ENCODE measurements at places on chromosomes 4 and X.

DNA sequence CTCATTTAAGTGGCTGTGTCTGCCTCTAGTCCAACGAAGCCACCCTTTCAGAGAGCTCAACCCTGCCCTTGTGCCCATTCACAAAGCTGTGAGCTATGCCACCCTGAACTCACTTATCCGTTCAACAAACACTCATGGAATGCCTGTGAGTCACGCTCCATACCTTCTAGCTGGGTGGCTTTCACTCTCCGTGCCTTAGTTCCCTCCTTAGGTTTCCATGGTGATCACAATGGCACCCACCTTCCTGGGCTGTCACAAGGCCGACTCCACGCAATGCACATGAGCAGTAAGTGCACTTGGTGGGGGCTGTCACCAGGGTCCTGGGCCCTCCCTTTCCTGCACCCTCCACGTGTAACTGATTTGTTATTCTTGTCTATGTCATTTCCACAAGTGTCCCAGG is 37.2 kb upstream of the PPP2R2C start:
- no peak for DNase-seq

DNA sequence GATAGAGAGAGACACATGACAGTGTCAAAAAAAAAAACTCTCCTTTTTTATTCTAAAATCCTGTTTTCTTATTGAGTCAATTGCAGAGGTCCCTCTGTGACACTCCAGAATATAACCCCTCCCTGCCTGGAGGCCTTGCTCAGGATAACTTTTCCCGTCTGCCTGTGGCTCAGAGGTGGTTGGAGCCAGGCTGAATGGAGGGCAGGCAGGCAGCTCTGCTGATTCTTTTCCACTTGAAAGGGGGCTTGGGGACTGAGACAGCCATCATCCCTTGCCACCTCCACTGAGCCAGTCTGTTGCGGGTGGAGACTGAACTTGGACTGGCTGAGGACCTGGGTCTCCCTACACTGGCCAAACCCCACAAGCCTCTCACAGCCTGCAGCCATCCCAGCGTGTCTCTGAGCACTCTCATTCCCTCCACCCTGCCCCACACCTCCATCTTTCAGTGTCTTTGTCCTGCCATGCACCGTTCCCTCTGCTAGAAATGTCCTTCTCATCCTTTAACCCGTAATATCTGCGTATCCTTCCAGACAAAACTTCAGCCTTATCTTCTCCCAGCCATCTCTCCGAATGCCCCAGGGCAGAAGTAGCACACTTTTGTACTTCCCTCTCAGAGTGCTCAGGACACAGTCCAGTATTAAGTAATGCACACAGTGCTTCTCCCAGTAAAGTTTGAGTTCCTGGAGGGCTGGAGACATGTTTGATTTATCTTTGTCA is 139.9 kb downstream of the CHIC2 start:
- no peak for DNase-seq

- DNase-seq = no peak
Observed at GRCh38 chr4:2913168-2913567, 50.0 kb downstream of the NOP14 start.

GRCh38 chr4:1361431-1361830 is 14.4 kb downstream of the UVSSA start:
- no peak for DNase-seq
